ENCODE measurements at places on chromosomes 7 and 10.

DNA sequence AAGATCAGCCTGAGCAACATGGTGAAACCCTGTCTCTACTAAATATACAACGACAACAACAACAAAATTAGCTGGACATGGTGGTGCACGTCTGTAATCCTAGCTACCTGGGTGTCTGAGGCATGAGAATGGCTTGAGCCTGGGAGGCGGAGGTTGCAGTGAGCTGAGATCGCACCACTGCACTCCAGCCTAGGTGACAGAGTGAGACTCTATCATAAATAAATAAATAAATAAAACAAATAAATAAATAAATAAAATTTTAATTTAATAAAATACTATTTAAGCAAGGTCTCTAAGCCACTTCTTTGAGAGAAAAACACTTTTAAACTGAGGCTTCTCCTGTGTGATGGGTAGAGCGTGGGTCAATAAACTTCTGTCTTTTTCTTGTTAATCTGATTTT lies 38.3 kb downstream of the MICU1 start:
- DNase-seq = no peak

GRCh38 chr7:157490465-157490912 lies 153.7 kb downstream of the DNAJB6 start:
- no peak for DNase-seq

DNA sequence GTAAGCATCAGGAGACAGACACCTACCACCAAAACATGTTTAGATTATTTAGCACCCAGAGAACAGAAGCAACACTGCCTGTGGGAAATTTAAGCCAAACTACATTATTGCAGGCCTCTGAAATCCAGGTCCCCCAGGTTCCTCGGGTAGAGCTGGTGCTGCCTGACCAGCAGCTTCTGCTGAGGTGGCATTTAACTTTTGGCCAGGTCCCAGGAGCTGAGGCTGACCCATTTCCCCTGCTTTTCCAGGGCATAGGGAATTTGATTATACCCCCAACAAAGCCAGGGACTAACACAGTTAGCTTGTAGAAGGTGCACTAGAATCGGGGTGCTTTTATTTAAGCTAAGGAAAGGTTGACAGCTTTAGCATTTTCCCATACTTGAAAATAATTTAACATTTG lies 4.7 kb downstream of the LRRC4 start:
- DNase-seq = no peak

DNA sequence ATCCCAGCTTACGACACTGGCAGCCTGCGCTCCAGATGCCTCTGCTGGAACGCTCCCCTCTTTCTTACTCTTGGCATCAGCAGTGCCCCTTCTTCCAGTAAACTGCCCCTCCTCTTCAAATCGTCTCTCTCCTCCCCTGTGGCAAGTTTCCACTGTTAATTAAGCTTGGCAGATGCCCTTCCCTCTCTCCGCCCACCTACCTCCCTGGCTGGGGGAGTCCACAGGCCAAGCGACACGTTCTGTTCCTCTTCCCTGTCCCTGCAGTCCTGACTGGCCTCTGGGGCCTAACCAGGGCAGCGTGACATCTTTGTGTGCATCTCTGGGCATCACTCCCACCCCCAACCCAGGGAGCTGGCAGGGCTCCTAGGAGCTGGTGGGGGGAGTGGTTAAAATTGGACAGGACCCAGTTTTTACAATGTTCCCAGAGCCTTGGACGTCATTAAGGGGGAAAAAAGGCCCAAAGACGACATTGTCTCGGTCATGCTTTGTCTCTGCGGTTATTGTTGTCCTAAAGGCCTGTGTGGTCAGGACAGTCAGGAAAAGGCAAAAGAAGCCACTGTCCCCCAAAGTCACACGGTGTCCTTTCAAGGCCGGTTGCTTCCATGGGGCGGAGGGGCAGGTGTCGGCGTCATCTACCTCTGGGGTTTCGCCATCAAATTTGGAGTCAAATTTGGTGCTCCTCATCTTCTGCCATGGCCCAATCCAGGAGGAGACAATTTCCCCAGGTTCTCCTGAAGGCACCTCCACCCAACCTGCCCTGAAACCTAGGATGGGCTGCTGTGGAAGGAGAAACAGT lies 54.2 kb downstream of the DLG5 start:
- no peak for DNase-seq

DNA sequence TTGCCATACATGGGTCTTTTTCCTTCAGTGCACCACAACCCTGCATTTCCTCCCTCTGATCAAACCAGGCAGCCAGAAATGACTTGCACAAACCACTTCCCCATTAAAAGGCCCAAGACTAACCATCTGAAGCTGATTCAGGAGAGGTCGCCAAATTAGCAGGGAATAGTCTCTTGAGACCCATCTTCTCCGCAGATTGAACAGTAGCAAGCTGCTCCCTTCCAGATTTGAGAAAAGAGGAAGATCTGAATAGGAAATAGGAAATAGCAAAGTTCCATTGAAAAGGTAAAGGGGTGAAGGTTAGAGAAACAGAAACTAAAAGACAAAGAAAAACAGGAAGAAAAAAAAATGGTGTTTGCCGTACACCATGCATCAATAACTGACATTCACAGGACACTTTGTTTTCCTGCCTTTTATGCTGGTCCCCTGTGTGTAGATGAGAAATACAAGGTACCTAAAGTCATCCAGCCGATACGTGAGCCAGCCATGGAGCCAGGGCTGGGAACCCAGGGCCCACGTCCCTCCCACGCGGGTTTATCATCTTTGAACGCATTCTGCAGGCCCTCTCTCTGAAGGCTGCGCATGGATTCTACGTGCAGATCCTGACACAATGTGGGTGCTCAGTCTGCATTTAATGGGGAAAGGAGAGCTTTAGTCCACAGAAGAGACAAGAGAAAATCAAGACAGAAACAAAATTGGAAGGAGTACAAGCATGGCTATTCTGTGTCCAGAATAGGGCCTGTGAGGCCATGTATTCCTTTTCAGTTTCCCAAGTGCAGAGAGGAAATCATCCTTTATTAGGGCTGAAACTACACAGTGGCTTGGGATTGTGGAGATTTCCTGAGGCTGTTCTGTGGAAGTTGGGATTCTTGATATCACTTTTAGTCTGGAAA lies 268.4 kb upstream of the NPVF start:
- DNase-seq = peak; percentile 40

DNA sequence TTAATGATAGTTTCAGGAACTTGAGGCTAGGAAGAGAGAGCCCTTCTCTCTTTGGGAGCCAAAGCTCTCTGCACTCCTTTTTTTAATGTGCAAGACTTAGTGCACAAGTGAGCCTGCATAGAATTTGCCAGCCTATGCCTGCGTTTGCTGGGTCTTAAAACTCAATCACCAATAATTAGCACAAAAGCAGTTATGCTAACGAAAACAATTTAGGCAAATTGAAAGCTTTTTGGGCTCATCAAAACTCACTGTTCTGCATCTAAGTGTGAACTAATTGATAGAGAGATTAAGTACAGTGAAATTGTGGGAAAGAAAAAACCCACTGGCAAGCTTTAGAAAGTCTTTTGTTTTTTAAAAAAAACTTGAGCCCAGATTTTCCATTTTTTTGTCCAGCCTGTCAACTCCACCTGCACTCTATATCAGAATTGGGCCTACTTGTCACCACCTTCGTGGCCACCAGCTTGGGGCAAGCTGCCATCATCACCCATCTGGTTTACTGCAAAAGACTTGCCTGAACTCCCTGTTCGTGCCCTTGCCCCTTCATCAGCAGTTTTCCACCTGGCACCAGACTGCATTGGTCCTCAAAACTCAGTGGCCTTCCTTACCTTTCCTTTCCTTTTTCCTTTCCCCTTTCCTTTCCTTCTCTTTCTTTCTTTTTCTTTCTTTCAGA lies 37.8 kb downstream of the CRHR2 start:
- DNase-seq = no peak

DNA sequence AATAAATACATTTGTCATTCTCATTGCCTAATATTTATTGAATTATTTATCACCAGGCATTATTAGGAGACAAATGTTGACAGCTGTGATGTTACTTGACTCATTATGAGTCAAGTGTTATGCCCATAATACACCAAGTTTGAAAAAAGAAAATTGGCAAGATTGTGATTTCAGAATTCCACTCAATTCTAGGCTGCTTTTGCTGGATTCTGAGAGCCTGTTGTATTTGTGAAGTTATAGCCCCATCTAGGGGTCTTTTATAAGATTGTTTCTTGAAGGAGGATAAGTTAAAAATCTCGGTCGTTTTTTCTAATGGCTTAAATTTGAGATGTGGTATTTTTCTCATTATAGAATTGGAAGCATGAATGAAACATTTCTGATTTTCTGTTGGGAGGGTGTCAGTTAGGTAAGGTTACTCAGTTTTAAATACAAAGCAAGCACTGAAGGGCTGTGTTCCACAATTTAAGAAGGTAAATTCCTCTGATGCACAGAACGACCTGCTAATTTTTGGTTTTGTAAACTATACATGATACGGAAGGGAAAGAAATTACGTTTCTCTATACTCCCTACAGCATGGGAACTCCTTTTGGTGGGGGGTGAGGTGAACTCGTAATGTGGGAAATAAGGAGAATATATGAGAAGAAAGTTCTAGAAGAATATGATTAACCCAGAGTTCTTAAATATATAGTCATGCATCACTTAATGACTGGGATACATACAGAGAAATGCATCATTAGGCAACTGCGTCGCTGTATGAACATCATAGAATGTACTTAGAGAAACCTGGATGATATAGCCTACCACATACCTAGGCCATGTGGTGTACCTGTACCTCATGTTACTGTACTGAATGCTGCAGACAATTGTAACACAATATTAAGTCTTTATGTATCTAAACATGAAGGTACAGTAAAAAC lies 2.6 kb downstream of the STK31 start:
- DNase-seq = peak; percentile 80

DNA sequence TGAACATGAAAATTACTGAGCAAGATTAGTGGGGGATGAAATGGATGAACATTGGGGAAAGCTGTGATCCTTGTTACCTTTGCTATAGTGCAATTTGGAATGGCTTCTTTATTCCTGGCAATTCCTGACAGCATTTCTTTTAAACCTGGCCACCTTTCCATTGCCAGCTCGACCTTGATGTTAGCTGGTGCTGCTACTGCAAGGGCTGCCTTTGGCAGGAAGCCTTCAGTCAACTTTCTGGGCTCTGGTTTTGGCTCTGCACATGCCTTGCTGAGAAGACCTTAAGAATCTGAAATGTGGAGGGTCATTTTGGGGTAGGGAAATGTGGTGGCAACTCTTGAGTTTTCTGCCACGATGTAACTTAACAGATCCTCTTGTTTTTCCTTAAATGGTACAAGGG lies 64.7 kb downstream of the KAT6B start:
- DNase-seq = no peak

- DNase-seq = no peak
These were observed 186.6 kb upstream of the CELF2 start for GRCh38 chr10:10831085-10831484.

- no peak for DNase-seq
These were observed 39.8 kb upstream of the LANCL2 start for GRCh38 chr7:55325371-55325792.

DNA sequence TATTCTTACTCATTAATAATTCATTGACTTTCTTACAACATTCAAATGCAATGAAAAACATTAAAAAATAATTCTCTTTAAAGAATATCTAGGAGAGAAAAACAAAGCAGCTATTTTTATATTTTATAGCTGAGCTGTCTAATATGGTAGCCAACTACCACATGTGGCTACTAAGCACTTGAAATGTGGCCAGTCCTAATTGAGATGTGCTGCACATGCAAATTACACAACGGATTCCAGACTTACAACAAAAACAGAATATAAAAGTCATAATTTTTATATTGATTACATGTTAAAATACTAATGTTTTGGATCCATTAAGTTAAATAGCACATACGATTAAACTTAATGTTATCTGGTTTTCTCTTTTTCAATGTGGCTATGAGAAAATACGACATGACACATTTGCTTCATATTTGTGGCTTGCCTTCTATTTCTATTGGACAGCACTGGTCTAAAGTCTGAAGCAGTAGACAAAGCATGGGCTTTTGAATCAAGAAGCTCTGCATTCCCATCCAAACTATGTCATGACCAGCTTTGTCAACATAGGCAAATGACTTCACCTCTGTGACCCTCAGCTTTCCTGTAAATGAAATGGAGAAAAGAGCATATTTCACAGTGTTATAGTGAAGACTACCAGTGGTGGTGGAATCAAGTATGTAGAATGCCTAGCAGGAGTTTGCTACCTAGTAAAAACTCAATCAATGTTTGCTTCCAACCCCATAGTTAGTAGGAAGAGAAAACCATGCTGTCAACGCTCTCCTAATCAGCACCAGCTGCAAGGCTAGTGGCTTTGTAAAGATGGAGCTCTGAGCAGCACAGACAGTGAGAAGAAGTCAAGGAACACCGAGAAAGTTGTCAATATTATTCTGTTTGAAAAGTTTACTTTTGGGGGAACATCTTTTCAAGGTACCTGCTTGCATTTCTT lies 37.1 kb upstream of the GDF10 start:
- no peak for DNase-seq

- DNase-seq = no peak
These were observed 181.8 kb downstream of the LRRTM3 start for GRCh38 chr10:67107670-67108069.

DNA sequence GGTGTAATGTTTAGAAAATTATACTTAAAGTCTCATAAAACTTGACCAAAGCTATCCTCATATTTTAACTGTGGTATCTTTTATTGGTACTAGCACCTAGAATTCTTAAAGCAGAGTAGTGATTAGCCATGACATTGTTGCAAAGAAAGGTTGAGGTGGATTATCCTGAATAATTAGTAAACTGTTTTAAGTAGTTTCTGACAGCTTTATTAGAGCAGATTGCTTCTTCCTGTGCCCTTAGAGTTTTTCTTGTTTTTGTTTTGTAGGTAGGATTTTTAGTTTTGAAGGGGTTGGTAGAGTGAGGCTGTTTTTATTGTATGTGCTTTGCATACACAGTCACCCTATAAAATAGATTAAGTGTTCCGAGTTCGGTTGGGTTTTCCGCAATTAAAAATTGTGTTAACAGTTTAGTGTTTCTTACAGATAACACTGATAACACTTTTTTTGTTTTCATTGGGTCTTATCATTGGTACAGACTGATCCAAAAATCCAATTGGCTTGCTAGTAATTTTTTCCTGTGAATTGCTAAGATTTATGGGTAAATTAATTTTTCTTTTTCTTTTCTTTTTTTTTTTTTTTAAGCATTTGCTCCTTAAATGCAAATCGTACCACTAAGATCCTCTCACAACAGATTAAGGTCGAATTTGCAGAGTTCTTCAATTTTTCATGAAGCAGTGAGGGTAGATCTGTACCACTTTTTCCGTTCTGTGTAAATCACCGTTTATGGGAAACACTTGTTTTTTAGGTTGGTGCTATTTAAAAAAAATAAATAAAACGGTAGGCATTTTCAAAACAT lies 2.1 kb upstream of the PBLD start:
- DNase-seq = no peak

DNA sequence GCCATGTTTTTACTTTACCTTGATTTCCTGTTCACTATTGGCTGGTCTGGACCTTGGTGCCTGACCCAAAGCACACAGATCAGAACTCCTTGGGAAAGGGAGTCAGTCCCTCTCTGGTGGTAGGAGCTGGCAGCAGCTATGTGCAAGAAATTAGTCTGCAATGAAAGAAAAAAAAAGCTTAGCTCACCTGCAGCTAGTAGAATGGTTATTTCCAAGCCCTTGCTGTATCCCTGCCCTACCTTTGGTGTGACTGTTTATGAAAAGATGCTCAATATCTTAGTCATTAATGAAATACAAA lies 68.1 kb upstream of the PAPSS2 start:
- DNase-seq = no peak

- no peak for DNase-seq
These were observed 165.9 kb downstream of the DNAJB6 start for GRCh38 chr7:157502701-157503111.

Data from NCI-H1417 (cell line).